ENCODE measurements at places on chromosomes 16 and 17. TPM values are rescaled to one million over a fixed set of nuclear protein-coding genes. Genes with fewer than 3 reads are reported as not detected.

Gene ADAD2
- total RNA-seq: 0.43 TPM

Gene HAS3
- 1.0 TPM for total RNA-seq

Gene TNFRSF13B
- total RNA-seq: not detected

Gene PIPOX
- total RNA-seq: 4.7 TPM

Gene CDT1
- total RNA-seq: 14.3 TPM

Gene DNAH9
- 1.7 TPM for total RNA-seq

Gene UMOD
- total RNA-seq: not detected

Gene KCNH6
- 0.29 TPM for total RNA-seq

Gene MGRN1
- 18.5 TPM for total RNA-seq

Gene SLC26A11
- 10.2 TPM for total RNA-seq

Gene CEMP1
- total RNA-seq: 1.7 TPM

Gene OR1A1
- 0.29 TPM for total RNA-seq

Gene RAMP2
- total RNA-seq: 3.0 TPM

Gene TMEM88
- 6.6 TPM for total RNA-seq

Gene LRRC3C
- not detected for total RNA-seq

Gene GLP2R
- not detected for total RNA-seq

Gene BCO1
- total RNA-seq: 0.18 TPM

Gene TPSD1
- total RNA-seq: not detected

Gene EMP2
- total RNA-seq: 16.1 TPM

Gene GAS2L2
- not detected for total RNA-seq

Gene PABPN1L
- total RNA-seq: not detected

Gene PMFBP1
- 1.3 TPM for total RNA-seq

Gene NPTX1
- total RNA-seq: 1.6 TPM

Gene TMC7
- 1.6 TPM for total RNA-seq

Gene IL21R
- total RNA-seq: 0.05 TPM

Gene ABCA10
- 14.0 TPM for total RNA-seq

Gene CDH11
- total RNA-seq: 141 TPM

Gene SCNN1B
- total RNA-seq: not detected

Gene RNU2-1
- total RNA-seq: not detected

Gene ARHGDIG
- total RNA-seq: 0.25 TPM

Gene CACNG5
- 3.3 TPM for total RNA-seq

Gene PRAC1
- not detected for total RNA-seq

Gene FOXJ1
- total RNA-seq: 8.2 TPM

Gene CPHXL
- not detected for total RNA-seq

Gene CALB2
- total RNA-seq: 11.9 TPM

Gene NRN1L
- total RNA-seq: 1.8 TPM

Gene SMIM5
- 3.8 TPM for total RNA-seq

Gene CFAP97D1
- total RNA-seq: 0.26 TPM

Gene SMPD3
- total RNA-seq: 3.3 TPM

Gene NHLRC4
- 0.89 TPM for total RNA-seq

Gene IRX5
- 12.8 TPM for total RNA-seq

Gene GRN
- 136 TPM for total RNA-seq

Gene TMEM94
- 57.7 TPM for total RNA-seq

Gene KRT9
- total RNA-seq: not detected

Gene SCN4A
- 0.15 TPM for total RNA-seq

Gene FBXL16
- 12.2 TPM for total RNA-seq

Gene MGAT5B
- total RNA-seq: 14.0 TPM

Gene GOSR2
- 80.2 TPM for total RNA-seq

Gene CA5A
- total RNA-seq: 0.09 TPM

Gene MYOCD
- 0.58 TPM for total RNA-seq

Gene TEKT1
- 0.82 TPM for total RNA-seq

Gene NOG
- total RNA-seq: 1.9 TPM

Gene RNF135
- 0.44 TPM for total RNA-seq

Gene KRT15
- 0.11 TPM for total RNA-seq

Gene TP53I13
- total RNA-seq: 16.1 TPM

Gene FBXO39
- total RNA-seq: not detected

All from motor neuron (in vitro differentiated cells).